ENCODE measurements at places on chromosomes 7 and 10.

GRCh38 chr7:3120513-3120912 is 76.8 kb upstream of the CARD11 start:
- DNase-seq = no peak

- no peak for DNase-seq
Measured at GRCh38 chr10:93420091-93420490, 62.0 kb downstream of the MYOF start.

DNA sequence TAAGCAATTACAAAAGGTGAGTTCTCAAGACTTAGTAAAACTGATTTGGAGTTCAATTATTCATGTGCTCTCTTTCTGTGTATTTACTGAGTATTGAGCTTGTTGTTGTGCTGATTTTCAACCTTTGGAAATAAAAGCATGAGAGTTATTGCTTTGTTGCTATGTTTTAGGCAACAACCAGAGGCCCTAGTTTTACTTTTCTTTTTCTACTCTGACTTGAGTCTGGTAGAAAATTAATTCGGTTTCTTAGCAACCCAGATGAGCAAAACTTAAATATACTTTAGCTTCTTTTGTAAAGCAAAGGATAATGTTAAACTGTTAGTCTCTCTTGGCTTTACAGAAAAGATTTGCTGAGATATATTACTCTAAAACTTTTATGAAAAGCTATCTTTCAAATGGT is 66.4 kb upstream of the SCIN start:
- DNase-seq = no peak

DNA sequence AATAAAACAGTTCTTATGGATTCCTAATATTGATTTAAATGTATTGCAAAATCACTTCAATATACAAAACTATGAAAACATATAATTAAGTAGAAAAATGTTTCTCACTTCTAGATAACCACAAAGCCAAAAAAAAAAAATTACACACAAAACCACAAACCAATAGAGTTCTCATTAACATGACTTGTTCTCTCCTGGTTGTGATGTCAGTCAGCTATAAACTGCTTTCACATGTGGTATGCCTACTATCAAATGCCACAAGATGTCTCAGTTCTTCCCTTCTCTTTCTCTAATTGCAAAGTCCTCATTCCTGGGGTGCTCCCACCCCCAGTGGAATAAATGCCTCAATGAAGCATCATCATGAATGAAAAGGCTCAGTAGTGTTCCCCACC is 16.6 kb downstream of the GNAI1 start:
- DNase-seq = no peak

DNA sequence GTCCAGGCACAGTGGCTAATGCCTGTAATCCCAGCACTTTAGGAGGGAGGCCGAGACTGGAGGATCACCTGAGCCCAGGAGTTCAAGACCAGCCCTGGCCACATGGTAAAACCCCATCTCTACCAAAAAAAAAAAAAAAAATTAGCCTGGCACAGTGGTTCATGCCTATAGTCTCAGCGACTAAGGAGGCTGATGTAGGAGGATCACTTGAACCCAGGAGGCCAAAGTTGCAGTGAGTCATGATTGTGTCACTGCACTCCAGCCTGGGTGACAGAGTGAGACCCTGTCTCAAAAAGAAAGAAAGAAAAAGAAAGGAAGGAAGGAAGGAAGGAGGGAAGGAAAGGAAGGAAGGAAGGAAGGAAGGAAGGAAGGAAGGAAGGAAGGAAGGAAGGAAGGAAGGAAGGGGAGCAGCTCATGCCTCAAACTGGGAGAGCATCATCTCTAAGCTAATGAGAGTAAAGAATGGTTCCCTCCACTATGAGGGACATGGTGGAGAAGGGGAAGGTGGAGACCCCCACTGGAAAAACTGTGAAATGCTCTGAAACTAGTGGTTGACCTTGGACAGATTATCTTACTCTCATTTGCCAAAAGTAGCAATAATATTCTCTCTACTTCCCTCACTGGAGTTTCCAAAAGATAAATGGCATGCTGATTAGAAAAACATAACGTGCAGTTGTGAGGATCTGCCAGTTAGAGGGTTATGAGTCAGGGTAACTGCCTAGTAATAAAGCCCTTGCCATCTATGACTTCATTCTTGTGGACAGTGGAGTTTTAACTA is 16.8 kb downstream of the GIMAP5 start:
- DNase-seq = no peak

- DNase-seq = no peak
Measured at GRCh38 chr10:75403144-75403938, 1.8 kb upstream of the ZNF503 start.

DNA sequence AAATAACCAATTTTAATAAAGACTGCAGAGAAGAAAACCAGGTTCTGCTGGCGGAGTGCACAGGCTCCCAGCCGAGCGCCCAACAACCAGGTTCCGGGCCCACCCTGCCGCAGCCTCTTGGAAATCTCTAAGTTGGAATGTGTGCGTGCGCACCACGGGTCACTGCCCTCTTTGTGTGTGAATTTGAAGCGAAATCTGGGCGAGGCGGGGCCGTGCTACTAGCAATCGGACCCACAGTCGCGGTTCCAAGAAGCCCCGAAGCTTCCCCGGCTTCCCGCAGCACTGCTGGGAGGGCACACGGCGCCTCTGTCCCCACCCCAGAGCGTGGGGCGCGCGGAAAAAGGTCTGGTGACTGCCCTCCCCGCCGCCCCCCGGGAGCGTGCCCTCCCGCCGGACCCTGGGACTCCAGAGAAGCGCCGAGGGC is 666 bp upstream of the MAP3K8 start:
- DNase-seq = no peak

DNA sequence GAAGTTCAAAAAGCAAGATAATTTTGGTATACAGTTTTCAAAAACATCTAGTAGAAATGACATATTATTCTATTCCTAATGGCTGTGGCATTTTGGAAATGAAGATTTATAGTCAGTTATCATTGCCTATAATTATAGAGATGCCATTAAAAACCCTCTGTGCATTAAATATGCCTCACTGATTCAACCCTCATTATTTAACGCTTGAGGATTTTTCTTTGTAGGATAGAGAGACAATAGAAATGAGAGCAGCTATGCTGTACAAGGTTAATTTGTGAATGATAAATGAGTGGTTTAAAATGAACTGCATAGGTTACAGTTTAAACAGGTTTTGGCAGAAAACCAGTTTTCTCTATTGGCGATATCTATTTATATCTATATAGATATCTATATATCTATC is 32.2 kb upstream of the SEMA3A start:
- no peak for DNase-seq

- DNase-seq = no peak
Measured at GRCh38 chr7:32070406-32071360, at the start of gene PDE1C. Gene PDE1C, minus strand, starts transcription at chr7:32070407.

DNA sequence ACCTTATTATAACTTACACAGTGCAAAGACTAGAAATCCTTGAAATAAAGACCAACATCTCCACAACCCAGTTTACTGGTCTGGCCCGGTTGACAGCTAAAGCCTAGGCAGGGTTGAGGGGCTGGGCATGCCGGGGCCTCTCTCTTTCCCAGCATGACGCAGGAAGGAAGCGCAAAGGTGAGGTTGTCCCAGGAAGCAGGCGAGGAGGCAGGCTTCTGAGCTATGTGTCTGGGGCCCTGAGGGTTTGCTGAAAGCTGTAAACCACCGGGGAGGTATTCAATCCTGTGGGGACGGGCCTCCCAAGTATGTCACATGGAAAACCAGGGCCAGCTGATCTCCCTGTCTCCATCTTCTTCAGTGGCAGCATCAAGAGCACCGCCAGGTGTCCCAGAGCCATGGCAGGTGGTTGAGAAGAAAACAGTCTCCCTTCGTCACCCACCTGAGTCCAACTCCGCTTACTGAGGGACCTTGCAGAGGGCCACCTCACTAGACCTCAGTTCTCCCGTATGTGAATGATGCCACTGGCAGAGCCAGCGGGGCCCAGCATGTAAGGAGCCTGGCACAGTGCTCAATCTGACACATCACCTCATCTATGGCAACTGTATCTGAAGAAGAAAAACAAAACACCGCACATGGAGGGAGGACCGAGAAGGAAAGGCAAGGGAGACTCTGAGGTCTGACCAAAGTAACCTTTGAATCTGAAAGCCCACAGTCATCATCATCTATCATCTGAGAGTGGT is 49.5 kb downstream of the FAM53B start:
- no peak for DNase-seq

DNA sequence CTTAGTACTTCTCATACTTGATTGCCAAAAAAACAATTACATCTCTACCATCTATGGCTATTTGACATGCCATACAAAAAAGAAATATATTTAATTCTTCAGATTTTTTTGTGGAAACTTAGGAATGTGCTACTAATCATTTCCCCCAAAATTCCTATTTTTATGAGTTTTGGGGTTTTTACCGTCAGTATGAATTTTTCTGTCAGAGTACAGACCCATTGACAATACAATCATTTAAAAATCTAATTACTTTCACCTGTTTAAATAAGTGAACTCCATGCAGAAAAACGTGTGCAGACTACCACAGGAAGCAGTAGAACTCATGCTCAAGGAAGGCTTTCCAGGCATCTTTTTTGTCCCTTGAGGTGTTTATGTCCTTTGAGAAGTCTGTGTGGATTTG is 48.8 kb upstream of the FOXP2 start:
- no peak for DNase-seq

GRCh38 chr10:76436401-76436811 is 1005.0 kb downstream of the LRMDA start:
- no peak for DNase-seq

DNA sequence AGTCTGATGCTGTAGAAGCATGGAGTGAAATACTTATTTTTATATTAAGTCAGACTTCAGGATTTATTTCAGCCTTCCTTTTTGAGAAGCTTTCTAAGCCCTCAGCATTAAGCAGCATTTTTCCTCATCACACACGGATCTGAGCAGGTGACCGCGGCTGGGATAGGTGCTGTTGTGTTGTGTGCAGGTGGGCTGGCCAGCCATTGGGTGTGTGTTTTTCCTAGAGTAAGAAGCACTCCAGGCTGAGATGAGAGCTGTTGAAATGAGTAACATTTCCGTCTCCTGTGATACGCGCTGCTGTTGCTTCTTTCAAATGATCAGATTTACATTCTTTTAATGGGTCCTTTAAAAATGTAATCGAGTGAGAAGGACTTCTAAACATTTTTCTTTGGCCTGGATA is 63.9 kb downstream of the INSYN2A start:
- DNase-seq = no peak

GRCh38 chr10:80702143-80702542 is 164.4 kb downstream of the SH2D4B start:
- DNase-seq = no peak

GRCh38 chr7:110839866-110840265 is 251.1 kb upstream of the LRRN3 start:
- DNase-seq = no peak

- no peak for DNase-seq
Measured at GRCh38 chr10:74521526-74521925, 304.9 kb upstream of the KAT6B start.

- no peak for DNase-seq
Measured at GRCh38 chr7:73706126-73707044, 13.1 kb downstream of the STX1A start.

Measured in T-helper 17 cell (primary cell).